ENCODE measurements at places on chromosomes 2 and 18. TPM values are rescaled to one million over a fixed set of nuclear protein-coding genes. Genes with fewer than 3 reads are reported as not detected.

GRCh38 chr2:173357346-173357745 is 2.7 kb downstream of the CDCA7 start:
- no peak overlapping the region for H3K27ac ChIP-seq
- H3K36me3 ChIP-seq, result no peaks in the 10 kb centered on the region
- H3K4me3 ChIP-seq, result no peak overlapping the region
- DNase-seq, result no peak
- peaks cover 3% of the 10 kb centered on the region for H3K27me3 ChIP-seq

DNA sequence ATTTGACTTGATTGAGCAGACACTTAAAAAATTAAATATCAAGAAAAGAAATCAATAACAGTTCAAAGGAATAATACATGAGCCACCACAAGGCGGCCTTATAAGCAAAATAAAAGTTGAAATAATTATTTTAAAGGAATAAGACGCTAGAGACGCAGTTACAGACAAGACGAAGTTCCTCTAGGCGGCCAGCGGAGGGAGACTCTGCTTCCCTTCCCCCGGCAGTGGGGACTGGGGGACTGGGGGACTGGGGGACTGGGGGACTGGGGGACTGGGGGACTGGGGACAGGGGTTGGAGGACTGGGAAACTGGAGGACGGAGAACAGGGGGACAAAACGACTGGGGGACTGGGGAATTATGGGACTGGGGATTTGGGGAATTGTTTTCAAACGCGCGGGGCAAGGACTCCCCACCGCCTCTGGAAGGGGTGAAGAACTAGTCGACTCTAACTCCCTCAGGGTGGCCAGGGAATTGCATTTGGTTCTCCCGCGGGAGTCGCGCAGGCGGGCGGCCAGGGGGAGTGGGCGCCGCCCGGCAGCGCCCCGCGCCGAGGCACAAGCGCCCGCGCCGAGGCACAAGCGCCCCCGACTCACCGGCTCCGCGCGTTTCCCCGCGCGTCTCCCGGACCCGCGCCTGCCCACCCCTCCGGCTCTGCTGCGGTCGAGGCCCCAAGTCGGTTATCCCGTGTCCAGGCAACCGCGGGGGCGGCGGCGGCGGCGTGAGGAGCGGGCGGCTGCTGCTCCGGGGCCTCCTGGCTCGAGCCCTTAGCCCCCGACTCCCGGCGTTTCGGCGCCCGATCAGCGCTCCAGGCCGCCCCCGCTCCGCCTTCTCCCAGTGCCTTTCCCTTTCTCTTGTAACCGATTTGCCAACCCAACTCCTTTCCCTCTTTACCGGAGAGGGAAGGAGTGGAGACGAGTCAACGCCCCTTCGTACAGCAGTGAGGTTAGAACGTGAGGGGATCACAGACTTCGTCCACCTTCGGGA is at the start of gene CCDC178:
CCDC178 (minus strand) TSS at position 662 of the 984 bp plus-strand sequence. CDS start 28,633 bp downstream, outside the sequence.
- H3K27ac ChIP-seq, result no peak within 1 kb of the TSS
- peak within 1 kb of the TSS; percentile 92 for H3K4me3 ChIP-seq
- peaks cover 3% of the 10 kb centered on the region for H3K27me3 ChIP-seq
- DNase-seq, result peak; percentile 72
- H3K4me1 ChIP-seq, result no peaks in the 10 kb centered on the region

DNA sequence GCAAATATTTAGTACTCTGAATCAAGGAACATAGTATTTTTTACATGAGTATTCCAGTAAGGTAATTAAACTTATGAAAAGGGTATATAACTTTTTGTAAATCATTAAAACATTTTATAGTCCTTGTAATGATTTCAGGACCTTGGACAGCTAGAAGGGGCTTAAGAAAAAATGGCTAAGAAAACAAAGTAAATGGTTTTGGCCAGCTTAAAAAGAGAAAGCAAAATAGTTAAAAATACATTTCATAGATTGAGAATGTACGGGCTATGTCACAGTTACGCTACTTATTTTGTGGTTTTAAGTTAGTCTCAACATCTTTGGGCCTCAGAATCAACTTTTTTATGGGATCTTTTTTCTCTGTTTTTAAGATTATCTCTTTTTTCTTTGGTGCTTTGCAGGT is 26.7 kb downstream of the POLI start:
- no peak overlapping the region for H3K4me3 ChIP-seq
- DNase-seq, result no peak
- no peak overlapping the region for H3K27ac ChIP-seq
- H3K4me1 ChIP-seq, result no peaks in the 10 kb centered on the region
- peaks cover 9% of the 10 kb centered on the region for H3K36me3 ChIP-seq
- H3K27me3 ChIP-seq, result peaks cover 2% of the 10 kb centered on the region

DNA sequence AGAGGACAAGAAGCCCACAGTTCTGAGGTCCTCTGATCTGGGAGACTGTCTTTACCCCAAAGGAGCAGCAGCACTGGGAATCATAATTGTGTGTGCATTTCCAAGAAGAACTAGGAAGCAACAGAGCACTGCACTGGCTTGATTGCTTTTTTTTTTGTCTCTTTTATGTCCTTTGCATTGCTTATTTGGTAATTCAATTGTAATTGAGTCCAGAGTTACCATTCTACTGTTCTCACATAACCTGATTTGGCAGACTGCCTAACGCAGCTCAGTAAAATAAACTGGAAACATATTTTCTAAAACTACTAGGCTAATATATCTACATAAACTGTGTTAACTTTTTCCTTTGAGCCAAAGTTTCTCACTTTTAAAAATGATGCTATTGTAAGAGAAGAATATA is 190.3 kb upstream of the SLC8A1 start:
- no peak overlapping the region for H3K27ac ChIP-seq
- no peaks in the 10 kb centered on the region for H3K27me3 ChIP-seq
- no peak overlapping the region for H3K4me3 ChIP-seq
- no peak for DNase-seq

GRCh38 chr2:239564587-239564986 is 163.8 kb upstream of the HDAC4 start:
- no peaks in the 10 kb centered on the region for H3K36me3 ChIP-seq
- H3K27me3 ChIP-seq, result peaks cover 1% of the 10 kb centered on the region
- peak; percentile 4 for DNase-seq
- H3K4me1 ChIP-seq, result no peaks in the 10 kb centered on the region
- H3K27ac ChIP-seq, result no peak overlapping the region

DNA sequence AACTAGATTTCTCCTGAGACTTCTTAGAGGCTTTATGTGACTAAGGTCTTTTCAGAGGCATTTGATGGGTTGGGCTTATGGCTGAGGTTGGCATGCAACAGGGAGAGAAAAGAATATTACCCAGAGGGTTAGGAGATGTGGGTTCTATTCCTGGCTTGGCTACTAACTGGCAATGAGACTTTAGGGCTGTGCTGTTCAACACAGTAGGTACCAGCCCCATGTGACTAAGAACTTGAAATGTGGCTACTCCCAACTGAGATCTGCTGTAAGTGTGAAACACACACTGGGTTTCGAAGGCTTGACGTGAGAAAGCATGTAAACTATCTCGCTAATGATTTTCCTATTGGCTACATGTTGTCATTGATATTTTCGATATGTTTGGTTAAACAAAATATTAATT is 324.9 kb upstream of the SLC14A2 start:
- no peak for DNase-seq
- no peak overlapping the region for H3K27ac ChIP-seq
- H3K36me3 ChIP-seq, result no peaks in the 10 kb centered on the region
- no peaks in the 10 kb centered on the region for H3K27me3 ChIP-seq
- no peaks in the 10 kb centered on the region for H3K4me1 ChIP-seq

- peak overlapping the region; percentile 94 for H3K4me3 ChIP-seq
- H3K4me1 ChIP-seq, result peaks cover 11% of the 10 kb centered on the region
- peaks cover 13% of the 10 kb centered on the region for H3K27me3 ChIP-seq
- H3K27ac ChIP-seq, result peak overlapping the region; percentile 26
- DNase-seq, result peak; percentile 68
Measured at GRCh38 chr2:60552078-60552850, 1.2 kb downstream of the BCL11A start.

GRCh38 chr2:176206682-176207081 is 18.2 kb downstream of the HOXD1 start:
- no peak overlapping the region for H3K27ac ChIP-seq
- H3K4me3 ChIP-seq, result no peak overlapping the region
- DNase-seq, result no peak
- H3K4me1 ChIP-seq, result no peaks in the 10 kb centered on the region

DNA sequence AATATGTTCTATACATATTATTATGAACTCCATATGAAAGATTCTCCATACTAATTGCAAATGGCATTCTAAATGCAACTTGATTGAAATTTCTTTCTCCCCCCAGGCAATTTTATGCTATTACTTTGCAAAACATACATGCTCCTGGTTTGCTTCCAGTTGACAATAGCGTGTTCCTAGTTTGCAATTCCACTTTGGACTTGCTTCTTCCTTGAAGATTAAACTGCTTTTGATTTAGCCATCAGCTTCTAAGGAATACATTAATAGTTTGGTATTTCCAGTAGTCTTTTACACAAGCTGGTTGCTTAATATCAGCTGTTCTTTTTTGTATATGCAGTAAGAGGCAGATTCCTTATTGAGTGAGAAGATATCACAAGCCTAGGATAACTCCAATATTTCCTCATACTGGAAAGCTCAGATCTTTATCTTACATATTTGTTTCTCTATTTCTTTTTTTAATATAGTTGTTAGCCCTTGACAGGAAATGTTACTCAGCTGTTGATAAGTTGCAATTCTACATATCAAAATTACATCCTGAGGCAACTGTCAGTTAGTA is 1941.7 kb upstream of the LRRTM1 start:
- no peak overlapping the region for H3K27ac ChIP-seq
- DNase-seq, result no peak
- no peaks in the 10 kb centered on the region for H3K27me3 ChIP-seq
- no peak overlapping the region for H3K4me3 ChIP-seq
- peaks cover 3% of the 10 kb centered on the region for H3K4me1 ChIP-seq

DNA sequence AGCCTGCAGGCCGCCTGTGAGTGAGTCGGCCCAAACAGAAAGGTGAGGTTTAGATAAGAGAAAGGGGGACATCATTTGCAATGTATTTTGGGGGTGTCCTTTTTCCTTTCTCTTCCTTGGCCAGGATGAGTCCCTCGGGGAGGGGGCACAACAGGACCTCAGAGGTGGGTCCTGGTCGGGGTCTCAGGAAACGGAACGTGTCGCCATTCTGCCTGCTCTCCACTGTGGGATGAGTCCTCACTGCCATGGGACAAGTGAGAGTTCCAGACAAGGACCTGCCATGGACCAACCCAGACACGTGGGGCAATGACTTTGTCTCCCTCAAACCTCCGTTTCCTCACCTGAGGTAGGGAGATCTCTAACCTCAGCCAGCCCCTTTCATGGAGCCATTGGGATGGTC is 67.9 kb upstream of the TAF1B start:
- no peaks in the 10 kb centered on the region for H3K36me3 ChIP-seq
- H3K27ac ChIP-seq, result no peak overlapping the region
- H3K4me1 ChIP-seq, result peaks cover 33% of the 10 kb centered on the region
- no peak for DNase-seq

- peak overlapping the region; percentile 60 for H3K27ac ChIP-seq
- peaks cover 42% of the 10 kb centered on the region for H3K4me1 ChIP-seq
- peak overlapping the region; percentile 41 for H3K4me3 ChIP-seq
- no peak for DNase-seq
Measured at GRCh38 chr2:41873102-41874031, 174.5 kb upstream of the PKDCC start.

The EPB41L3 gene
- 368 TPM for total RNA-seq

The SS18 gene
- 88.9 TPM for total RNA-seq

The SPEG gene
- total RNA-seq, result 92.9 TPM

The OR6B2 gene
- total RNA-seq, result not detected

The G6PC2 gene
- total RNA-seq, result not detected
